AG04449 (cell line): ENCODE measurements at places on chromosomes 3 and 15.

GRCh38 chr3:177838766-177839350 is 641.6 kb upstream of the TBL1XR1 start:
- no peak for DNase-seq

DNA sequence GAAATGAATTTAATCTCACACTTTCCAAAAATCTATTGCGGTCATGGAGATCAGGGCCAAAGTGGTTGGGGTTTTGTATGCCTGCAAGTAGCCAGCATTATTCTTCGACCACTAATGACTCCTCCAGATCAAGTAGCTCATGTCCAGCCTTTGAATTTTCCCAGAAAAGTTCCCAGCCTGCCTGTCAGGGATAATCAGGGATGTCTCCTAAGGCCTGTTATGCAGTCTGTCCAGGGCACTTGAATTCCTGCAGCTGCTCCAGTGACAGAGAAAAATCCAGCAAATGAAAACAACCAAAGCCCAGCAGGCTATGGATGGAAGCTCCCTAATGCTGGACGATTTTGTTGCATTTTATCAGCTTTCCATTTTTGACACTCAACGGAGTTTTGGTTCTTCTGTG is 215.4 kb downstream of the ADAMTSL3 start:
- no peak for DNase-seq

DNA sequence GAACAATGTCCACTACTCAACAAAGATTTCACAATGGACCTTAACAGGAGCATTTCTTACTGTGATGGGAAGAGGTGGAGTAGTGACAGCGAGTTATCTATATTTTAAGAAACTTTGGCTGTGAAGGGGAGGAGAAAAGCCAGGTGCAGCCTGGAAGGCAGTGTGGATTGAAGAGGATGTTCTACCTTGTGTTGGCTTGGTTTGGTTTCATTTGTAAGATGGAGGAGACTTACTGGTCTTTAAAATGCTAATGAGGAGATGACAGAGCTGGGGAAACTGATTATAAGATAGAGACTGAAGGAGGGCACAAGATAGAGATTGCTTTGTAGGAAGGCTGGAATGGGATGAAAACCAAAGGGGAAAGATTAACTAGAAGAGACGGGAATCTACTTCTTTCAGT is 59.4 kb downstream of the PLOD2 start:
- no peak for DNase-seq

GRCh38 chr3:141112686-141113297 is 61.6 kb downstream of the SPSB4 start:
- DNase-seq = no peak

GRCh38 chr3:136919799-136920580 is 37.8 kb upstream of the IL20RB start:
- DNase-seq = no peak

DNA sequence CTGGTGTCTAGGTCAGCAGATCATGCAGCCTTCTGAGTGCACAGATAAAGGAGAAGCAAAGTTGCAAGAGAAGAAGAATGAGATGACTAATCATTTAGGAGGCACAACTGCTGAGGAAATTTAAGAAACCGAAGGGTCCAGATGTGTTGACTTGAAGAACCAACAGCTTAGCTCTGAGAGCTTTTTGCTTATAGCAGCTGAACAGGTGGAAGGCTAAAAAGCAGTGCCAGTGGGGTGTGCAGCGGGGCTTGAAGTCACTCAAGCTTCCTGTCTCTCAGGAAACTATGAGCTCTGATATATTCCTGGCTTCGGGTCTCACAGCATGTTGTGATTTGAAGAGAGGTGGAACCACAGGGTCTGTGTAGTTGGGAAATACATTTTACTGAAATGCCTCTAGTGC is 305.7 kb downstream of the RYR3 start:
- no peak for DNase-seq

GRCh38 chr15:32974691-32975090 is 219.8 kb downstream of the FMN1 start:
- DNase-seq = no peak

- DNase-seq = no peak
These were observed 133.4 kb upstream of the BHLHE40 start for GRCh38 chr3:4845882-4846281.

GRCh38 chr3:24530471-24530870 is 35.8 kb upstream of the THRB start:
- DNase-seq = no peak

DNA sequence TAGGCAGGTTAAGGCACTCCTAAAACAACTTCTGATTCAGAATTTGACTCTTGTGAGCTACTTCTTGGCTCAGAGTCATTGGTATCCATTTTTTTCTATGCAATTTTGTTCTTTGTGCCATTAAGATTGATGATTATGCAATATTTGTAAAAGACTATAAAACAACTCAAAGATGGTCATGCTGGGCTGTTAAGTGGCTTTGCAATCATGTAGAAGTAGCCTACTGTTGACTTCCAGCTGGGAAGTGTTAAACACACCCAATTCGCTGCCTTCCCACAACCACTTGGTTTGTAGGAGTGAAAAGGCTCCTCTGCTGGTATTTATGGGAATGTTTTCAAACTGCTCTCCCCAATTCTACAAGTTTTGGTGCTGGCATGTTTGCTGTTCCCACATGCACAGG is 74.7 kb upstream of the COL6A6 start:
- DNase-seq = no peak

DNA sequence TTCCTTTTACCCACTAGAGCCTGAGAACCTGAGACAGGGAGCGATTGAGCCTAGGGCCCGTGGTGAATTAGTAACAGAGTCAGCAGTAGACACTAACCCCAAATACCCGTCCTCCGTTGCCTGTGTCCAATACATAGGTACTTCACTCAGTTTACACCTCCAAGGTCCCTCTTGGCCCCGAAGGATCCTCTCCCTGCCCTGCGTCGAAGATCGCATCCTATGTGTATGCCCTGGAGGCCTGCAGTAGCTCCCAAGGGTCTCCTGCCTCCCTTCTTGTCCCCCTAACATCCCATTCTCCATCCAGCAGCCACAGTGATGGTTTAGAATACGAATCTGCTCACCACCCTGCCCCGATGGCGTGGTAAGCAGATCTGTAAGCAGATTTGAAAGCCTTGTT is 67.0 kb downstream of the ISG20 start:
- DNase-seq = no peak

DNA sequence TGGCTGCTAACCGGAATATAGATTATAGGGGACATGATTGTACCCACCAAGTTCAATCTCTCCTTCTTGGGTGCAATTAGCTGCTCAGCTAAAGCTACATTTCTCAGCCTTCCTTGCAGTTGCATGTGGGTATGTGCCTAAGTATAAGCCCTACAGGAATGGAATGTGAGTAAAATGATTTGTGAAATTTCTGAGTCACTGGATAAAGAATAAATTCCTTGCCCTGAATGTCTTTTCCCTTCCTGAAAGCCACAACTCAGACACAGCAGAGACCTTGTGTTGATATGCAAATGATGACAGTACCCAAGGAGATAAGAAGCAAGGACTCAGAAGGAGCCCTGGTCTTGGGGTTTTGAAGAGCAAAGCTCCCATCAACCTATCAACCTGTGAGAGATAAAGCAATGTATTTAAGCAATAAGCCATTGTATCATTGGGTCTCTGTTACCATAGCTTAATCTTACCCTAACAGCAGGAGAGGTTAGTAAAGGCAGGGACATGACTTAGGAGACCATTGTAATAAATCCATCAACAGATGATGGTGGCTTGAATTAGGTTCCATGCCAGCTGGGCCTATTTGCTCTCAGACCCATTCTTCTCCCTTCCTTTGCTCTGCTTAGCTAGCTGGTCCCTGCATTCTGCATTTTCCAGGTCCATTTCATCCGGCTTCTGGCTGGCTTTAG is 25.6 kb upstream of the ZNF280D start:
- no peak for DNase-seq

DNA sequence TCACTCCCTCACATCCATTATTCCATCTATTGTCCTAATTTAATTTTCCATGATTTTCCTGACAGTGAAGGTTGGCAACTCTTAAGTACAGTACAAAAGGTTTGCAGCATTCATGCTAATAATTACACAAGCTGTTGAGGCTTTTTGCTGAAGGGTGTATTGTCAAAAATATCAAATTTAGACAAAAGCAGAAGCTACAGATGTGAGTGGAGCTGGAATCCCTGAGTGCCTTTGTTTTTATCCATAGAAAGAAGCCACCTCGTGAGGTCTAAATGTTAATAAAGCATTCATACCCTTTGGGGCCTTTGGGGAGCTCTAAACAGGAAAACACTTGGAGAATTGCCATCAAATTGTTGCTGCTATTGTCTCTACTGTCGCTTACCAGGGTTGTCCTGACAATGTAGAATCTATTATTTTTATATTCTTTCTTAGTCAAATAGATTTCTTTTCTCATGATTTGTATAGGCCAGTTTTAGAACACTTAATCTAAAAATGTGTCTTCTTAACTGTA is 185.8 kb upstream of the ROBO1 start:
- DNase-seq = no peak

GRCh38 chr3:50208677-50209344 is 3.7 kb downstream of the SLC38A3 start:
- DNase-seq = no peak

GRCh38 chr3:79097964-79098660 is 669.7 kb downstream of the ROBO1 start:
- DNase-seq = no peak

- DNase-seq = no peak
These were observed 407.6 kb upstream of the CCDC54 start for GRCh38 chr3:106969596-106969995.

GRCh38 chr3:167736264-167736787 is 805 bp downstream of the SERPINI1 start:
- DNase-seq = no peak

DNA sequence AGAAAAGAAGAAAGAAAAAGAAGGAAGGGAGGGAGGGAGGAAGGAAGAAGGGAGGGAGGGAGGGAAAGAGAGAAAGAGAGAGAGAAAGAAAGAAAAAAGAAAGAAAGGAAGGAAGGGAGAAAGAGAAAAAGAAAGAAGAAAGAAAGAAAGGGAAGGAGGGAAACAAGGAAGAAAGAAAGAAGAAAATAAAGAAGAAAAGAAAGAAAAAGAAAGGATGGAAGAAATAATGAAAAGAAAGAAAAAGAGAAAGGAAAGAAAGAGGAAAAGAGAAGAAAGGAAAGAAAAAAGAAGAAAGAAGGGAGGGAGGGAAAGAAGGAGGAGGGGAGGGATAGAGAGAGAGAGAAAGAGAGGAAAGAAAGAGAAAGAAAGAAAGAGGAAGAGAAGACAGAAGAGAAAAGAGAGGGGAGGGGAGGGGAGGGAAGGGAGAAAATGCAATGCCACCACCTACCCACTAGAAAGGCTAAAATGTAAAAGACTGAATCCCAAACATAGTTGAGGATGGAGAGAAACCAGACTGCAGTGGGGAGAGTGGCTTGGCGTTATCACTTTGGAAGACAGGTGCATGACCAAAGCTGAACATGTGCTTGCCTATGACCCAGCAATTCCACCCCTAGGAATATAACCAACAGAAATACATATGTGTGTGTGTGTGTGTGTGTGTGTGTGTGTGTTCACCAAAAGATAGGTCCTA is 66.9 kb upstream of the KLF13 start:
- DNase-seq = no peak

DNA sequence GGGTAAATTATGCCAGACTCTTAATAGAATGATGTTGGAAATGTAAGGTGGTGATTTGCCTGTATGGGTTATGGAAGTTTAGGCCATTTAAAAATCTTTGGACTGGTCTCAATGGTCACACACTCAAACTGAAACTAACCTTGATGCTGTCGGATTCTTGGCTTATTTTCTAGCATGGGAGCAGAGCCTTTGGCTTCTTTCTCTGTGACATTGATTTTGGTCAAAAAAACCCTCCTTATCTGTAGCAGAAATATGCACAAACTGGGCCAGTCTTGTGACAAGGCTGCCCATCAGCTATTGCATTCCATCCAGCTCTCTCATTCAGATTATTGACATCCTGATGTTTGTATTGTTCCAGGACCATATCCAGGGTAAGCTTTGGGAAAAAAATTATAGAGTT is 35.9 kb downstream of the ARPP21 start:
- no peak for DNase-seq

GRCh38 chr3:111566844-111567243 is 24.8 kb downstream of the CD96 start:
- no peak for DNase-seq

DNA sequence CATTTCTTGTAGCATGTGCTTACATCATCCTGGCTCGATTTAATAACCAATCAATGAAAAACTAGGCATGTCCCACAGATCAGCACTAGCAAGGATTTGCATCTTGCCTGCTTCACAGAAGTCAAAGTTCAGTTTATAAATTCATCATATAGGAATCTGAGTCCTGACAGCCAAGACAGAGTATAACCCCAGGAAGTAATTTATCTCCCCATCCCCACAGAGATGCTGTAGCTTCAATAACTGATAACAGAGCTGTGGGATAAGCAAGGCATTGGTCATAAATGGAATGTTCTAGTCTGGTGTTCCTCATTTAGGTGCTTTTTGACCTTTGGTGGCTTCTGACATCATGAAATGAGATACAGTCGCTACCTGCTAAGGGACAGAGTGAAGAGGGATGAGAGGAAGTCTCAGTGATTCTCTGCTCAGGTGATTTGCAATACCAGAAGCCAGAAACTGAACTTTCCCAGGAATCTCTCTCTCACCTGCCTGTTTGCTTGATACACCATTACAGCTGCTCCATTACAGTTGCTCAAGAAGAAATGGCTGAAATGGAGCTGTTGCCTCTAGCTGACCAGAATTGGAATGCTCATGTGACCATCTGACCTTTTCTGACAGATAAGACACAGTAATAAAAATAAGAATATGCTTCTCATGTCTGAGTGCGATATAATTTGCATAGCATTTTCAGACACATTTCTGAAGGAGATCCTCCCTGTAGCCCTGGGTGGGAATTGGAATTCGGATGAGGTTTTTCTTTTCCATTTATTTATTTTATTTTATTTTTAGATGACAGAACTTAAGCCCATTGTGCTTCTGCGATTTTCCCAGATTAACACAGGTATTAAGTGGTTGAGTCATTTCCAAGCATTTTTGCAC is 217.1 kb upstream of the KCNMB2 start:
- no peak for DNase-seq

GRCh38 chr15:88894348-88894818 is 961 bp downstream of the HAPLN3 start:
- no peak for DNase-seq

- DNase-seq = no peak
These were observed 492.5 kb downstream of the NLGN1 start for GRCh38 chr3:173890091-173890490.
